ENCODE measurements at places on chromosomes 16 and 17.

- no peak for DNase-seq
Observed at GRCh38 chr17:50521514-50521913, 11.0 kb upstream of the EPN3 start.

DNA sequence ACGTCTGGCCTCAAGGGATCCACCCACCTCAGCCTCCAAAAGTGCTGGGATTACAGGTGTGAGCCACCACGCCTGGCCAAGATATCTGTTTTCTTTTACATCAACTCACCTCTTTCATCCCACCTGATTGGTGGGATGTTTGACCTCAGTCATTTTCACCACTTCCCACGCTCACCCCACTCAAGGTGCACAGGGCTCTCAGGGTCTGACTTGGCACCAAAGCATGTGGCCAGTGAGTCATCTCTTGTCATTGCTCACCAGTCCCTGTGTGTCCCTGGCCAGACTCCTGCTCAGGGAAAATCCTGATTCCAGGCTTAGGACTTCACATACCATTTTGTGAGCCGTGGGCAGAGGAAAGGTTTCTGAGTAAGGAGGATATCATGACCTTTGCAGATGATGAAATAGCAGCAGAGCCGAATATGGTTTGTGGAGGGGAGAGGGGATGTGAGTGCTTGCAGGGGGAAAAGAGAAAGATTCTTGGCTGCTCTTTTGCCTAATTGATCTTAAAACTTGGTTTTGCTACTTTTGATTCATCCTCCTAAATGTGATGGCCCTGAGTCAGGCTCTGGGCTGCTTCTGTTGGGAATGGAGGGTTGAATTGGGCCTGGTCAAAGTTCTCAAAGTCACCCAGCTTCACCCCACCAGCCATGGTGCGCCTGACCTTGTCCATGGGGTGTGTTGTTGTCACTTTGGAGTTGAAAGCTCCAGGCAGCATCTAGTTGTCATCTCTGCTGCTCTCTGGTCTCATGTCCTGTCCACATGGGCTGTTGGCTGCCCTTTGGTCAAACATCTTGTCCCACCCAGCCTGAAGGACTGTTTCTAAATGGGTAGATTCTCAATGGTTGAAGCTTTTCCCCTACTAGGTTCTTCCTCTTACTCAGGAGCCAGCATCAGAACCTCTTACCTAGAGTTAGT lies 6.0 kb upstream of the KCNH6 start:
- peak; percentile 3 for DNase-seq

DNA sequence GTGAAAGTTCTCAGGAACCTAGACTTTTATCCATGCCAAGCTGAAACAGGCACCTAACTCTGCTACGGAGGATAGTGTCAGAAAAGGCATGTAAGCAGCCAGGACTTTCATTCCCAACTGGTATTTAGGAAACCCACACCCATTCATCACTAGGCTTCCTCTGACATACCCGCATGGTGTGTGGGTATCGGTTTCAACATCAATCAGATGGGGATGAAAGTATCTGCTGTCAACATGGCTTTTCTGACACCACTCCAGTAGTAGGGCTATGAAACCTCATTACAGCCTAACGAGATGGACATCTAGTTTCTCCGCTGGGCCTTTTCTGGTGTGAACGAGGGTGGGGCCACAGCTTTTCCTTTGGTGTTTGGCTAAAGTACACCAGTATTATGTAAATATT lies 1178.3 kb downstream of the CDH11 start:
- DNase-seq: no peak

DNA sequence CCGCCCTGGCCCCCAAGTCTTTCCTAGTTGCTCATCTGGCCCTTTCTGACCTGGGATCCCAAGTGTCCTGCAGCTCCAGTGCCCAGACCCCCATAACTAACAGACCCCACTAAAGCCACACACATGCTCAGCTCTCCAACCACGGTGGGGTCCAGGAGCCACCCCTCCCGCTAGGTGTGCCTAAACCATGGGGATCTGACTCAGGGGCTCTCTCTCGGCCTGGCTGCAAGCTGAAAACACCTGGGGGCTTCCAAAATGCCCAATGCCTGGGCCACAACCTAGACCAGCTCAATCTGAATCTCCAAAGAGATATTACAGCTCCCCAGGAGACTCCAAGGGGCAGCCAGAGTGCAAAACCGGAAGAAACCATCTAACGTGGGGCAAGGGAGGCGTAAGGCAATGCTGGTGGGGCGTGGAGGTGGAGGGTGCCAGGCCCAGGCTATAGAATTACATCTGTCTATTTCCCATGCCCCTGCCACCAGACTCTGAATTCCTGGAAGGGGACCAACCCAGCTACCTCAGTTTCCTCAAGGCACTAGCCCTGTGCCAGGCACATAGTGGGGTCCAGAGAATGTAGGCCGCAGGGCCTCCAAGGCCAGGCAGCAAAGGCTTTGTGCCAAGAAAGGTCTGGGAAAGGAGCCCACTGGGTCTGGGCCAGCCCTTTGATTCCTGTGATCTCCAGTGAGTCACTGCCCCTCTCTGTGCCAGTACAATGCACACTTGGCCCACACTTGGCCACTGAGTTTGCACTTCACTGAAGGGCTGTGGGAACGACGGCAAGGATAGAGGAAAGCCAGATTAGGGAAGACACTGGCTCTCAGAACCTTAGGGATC lies 3.3 kb downstream of the CD2BP2 start:
- DNase-seq: no peak

DNA sequence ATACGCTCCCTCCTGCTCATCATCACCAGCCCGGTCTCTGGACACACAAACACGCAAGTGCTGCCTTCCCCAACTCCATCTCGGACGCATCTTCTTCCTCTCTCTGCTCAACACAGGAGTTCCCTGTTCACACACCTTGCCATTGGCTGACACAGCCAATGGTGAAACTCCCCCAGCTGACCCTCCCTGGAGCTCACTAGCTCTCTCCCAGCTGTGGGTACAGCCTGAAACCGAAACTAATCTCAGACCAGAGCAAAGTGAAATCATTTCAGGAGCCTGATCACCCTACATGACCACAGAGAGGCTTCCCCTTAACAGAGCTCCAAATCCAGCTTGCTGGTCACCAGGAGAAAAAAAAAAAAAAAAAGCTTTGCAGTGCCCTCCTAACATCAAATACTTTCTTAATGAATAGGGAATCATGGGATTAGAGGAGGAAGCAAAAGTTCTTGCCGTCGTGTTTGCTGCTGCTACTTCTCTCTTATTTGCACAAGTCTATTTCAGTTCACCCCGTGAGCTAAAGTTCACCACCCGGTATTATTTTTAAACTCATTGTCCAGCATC lies 8.3 kb downstream of the CUEDC1 start:
- peak; percentile 77 for DNase-seq

- DNase-seq: no peak
Observed at GRCh38 chr16:22751104-22751667, 62.8 kb upstream of the HS3ST2 start.

GRCh38 chr16:24980077-24980793 lies 34.9 kb downstream of the ARHGAP17 start:
- no peak for DNase-seq

DNA sequence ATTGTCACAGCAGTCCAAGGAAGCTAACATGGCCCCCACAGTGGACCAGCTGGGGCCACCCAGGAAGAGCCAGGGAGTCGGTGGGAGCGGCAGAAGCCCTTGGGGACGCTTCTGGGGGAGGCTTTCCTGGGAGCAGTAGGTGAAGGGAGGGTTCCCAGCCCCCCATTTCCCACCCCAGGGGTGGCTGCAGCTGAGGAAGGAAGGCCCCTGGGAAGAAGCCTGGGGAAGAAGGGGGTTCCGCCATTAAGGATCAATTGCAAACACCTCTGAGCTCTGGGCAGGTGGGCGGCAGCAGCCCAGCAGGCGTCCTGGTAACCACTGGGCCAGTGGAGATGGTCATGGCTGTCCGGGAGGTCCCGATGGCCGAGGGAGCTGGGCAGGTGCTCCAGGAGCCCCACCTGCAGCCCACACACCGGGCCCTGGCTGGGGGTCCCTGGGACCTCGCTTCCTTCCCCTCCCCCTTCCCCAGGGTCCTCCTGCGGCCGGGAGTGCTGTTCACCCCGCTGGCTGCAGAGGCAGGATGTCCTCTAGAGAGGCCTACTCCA lies 592 bp upstream of the PERCC1 start:
- DNase-seq: no peak

GRCh38 chr17:2176499-2177169 lies 121.7 kb downstream of the HIC1 start:
- DNase-seq: no peak

- DNase-seq: no peak
Observed at GRCh38 chr17:67245073-67245693, at the start of gene HELZ. Gene HELZ, minus strand, starts transcription at chr17:67245196. Its CDS starts 26,392 bp downstream, at chr17:67218804.

DNA sequence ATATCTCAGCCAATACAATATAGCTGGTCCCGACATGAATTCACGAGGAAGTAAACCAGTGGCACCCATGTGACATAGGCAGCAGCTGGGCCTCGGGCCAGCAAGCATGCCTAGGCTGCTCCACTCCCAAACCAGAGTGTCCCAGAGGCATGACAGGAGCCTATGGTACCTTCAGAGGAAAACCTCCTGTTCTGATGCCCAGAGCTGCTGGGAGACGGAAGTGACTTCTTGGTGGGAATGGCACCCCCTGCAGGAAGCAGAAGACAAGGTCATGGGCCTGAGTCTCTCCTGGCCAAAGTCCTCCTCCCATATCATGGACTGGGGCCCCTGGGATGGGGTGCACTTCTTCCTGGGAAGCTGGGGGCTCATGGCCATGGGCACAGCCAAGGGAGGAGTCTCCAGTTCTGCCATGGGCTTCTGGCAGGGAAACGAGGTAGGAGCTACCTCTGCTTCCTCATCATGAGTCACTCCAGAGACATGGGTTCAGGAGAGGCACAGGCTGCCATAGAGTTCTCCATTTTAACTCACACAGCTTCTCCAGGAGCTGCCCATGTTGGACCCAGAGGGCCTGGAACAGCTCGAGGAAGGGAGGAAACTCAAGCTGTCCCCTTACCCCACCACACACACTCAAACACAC lies 13.4 kb downstream of the FBF1 start:
- DNase-seq: peak; percentile 48

DNA sequence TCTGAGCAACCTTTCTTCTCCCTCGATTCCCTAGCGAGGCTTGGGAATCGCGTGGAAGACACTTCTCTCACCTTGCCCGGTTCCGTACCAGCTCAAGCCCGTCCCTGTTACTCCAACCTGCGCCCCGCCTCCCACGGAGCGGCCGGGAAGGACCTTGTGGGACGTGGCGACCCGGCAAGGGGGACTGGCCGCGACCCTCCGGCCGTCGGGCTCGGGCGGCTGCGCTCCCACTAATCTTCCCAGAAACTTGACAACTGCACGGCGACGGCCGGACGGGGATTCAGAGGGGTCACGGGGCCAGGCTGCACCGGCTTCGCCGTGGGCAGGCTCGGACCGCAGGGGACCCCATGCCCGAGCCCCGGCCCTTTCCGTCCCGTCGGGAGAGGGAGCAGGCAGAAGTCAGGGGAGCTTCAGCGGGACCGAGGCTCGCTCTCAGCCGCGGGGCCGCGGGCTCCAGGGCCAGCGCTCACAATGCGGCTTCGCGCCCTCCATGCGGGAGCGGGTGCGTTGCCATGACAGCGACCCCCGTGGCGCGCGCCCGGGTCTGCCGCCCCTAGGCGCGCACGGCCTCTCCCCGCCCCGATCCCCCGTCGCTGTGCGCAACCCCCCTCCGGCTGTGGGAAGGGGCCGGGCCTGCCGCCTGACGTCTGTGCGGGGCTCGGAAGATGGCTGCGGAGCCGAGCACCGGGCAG lies at the start of gene SGSM2:
TSS of gene SGSM2 (plus strand) at position 650 of the 692 bp plus-strand sequence. CDS start 188 bp downstream, outside the sequence.
- no peak for DNase-seq

DNA sequence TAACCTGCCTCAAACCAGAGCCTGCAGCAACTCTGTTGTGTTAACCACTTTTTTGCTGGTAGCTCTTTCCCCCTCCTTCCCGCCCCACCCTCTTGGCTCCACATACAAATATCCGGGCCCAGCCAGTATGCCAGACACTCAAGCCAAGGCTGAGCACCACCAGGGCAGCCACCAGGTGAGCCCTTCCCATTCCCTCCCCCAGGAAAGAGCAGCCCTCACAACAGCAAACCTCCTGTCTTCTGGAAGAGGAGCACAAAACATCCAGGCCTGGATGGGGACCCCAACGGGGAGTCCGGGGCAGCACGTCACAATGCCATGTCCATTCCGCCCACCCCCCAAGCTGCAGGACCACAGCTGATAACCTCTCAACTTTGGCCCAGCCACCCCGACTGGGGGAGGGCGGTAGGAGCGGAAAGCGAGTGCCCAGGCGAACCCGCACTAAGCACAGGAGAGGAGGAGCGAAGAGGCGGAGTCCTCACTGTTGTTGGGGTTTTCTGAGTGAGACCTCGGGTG lies 757 bp downstream of the ORMDL3 start:
- no peak for DNase-seq

GRCh38 chr17:2374549-2375285 lies 26.1 kb downstream of the MNT start:
- no peak for DNase-seq

GRCh38 chr17:35164716-35165115 lies 17.1 kb downstream of the UNC45B start:
- no peak for DNase-seq

- no peak for DNase-seq
Observed at GRCh38 chr17:17723354-17724261, 42.4 kb downstream of the RAI1 start.
